ENCODE measurements at places on chromosomes 12 and 14. TPM values are rescaled to one million over a fixed set of nuclear protein-coding genes. Genes with fewer than 3 reads are reported as not detected.

Gene CDH24
- total RNA-seq = 1.00 TPM

Gene SCYL2
- 26.7 TPM for total RNA-seq

Gene BATF
- 171 TPM for total RNA-seq

Gene TPPP2
- not detected for total RNA-seq

Gene SLC35E3
- 4.1 TPM for total RNA-seq

Gene ADAM21
- total RNA-seq = 0.15 TPM

Gene GYS2
- not detected for total RNA-seq

- H3K27ac ChIP-seq = peak overlapping the region; percentile 87
- peak; percentile 87 for DNase-seq
- H3K27me3 ChIP-seq = no peaks in the 10 kb centered on the region
- H3K4me3 ChIP-seq = peak overlapping the region; percentile 40
- no peaks in the 10 kb centered on the region for H3K36me3 ChIP-seq
Observed at GRCh38 chr14:65302571-65303189, 109.8 kb upstream of the FUT8 start.

GRCh38 chr12:46179693-46180452, 89.0 kb downstream of the SLC38A1 start:
- DNase-seq = no peak
- H3K27ac ChIP-seq = no peak overlapping the region
- H3K4me1 ChIP-seq = peaks cover 34% of the 10 kb centered on the region
- H3K4me3 ChIP-seq = no peak overlapping the region

DNA sequence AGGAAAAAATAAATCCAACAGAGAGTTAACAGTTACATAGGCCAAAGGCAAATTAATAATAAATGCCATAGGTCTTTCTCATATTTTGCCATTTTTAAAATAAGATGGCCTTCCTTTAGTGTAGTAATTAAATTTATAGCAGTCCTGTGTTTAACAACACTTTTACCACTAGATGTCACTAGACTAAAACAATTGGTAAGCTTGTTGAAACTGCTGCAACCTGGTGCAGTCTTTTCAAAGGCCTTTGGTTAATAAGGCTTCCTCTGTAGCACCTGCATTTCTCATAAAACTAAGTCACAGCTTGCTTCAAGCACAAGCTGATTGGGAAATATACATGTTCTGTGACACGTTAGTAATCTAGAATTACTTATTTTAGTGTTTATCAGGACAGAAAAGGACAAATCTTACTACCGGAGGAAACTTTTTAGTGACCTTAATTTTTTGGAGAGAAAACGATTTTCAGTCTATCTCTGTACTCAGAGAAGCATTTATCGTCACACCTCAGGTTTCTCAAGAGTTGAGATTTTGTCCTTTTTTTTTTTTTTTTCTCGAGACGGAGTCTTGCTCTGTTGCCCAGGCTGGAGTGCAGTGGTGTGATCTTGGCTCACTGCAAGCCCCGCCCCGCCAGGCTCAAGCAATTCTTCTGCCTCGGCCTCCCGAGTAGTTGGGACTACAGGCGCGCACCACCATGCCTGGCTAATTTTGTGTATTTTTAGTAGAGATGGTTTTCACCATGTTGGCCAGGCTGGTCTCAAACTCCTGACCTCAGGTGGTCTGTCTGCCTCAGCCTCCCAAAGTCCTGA, 20.0 kb downstream of the BORCS5 start:
- no peaks in the 10 kb centered on the region for H3K27me3 ChIP-seq
- H3K27ac ChIP-seq = peak overlapping the region; percentile 70
- peaks cover 27% of the 10 kb centered on the region for H3K36me3 ChIP-seq
- DNase-seq = no peak

DNA sequence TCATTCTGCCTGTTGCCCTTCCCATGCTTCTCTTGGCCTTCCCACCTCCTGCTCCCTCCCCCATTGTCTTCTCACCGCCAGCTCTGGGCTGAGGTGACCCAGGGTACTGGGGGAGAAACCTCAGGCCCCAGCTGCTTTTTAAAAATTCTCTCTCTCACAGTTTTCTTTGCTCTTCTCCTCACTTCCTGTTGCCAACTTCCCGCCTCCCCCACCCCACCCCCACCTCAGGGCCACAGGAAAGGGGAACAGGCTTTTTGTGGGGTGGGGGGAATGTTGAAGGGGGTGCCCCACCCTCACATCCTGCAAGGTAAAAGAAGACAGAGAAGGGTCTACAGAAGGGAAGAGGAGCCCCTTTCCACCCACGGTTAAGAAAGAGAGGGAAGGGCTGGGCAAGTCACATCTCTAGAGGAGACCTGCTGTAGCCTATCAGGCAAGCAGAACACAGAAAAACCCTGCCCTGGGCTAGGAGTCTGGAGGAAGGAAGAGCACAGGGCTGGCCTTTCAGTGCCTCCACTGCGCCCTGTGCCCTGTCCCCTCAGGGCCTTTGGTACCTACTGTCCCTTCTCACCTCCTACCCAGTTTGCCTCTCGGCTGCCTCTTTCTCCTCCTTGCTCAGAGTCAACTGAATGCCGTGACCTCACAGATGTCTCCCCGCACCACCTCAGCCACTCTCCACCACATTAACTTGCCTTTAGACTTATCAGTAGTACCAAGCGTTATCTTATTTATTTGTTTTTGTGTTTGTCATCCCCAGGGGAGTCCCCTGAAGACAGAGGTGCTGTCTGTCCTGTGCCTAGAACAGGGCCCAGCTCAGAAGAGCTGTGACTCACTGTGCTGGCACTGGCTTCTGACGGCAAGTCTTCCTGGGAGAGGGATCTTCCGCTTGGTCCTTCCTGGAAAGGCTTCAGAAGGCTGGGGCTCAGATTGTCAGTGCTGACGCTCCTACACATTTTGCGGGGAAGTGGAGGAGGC, 1.7 kb downstream of the ARHGAP9 start:
- peak overlapping the region; percentile 99 for H3K27ac ChIP-seq
- H3K4me3 ChIP-seq = peak overlapping the region; percentile 87
- no peaks in the 10 kb centered on the region for H3K27me3 ChIP-seq
- H3K36me3 ChIP-seq = peaks cover 49% of the 10 kb centered on the region

DNA sequence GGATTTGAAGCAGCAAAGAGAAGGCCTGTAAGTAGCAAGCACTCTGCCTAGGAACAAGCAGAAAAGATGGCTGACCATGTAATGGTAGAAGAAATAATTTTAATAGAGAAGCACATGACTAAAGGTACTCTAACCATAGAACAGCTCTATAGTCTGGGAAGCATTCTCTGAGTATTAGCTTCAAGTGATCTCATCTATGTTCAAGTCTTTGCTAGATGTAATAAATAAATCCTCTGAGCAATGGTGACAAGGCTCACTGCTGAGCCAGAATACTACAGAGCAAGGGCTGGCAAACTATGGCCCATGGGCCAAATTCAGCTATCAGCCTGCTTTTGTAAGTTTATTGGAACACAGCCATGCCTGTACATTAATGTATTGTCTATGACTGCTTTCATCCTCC, 84.8 kb downstream of the PEBP1 start:
- no peak overlapping the region for H3K27ac ChIP-seq
- no peak overlapping the region for H3K4me3 ChIP-seq
- H3K36me3 ChIP-seq = peaks cover 5% of the 10 kb centered on the region
- no peak for DNase-seq
- H3K4me1 ChIP-seq = no peaks in the 10 kb centered on the region

DNA sequence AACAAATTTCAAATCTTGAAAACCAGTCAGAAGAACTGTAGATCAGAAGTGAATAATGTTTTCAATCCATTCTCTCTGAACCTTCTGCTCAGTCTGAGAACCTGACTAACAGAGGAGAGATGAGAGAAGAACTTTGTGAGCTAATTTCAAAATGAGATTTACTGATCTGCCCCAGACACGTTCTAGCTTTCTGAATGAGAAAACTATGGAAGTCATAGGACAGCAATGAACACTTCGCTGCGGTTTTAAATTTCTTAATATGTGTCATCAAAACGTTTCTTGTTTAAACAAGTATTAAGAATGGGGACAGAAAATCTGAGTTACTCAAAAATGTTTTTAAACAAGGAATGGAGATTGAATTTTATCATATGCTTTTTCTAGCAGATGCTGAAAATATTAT, 66.6 kb upstream of the FAR2 start:
- no peak for DNase-seq
- H3K27ac ChIP-seq = peak overlapping the region; percentile 40
- peaks cover 25% of the 10 kb centered on the region for H3K27me3 ChIP-seq
- peaks cover 16% of the 10 kb centered on the region for H3K4me1 ChIP-seq
- H3K4me3 ChIP-seq = no peak overlapping the region
- no peaks in the 10 kb centered on the region for H3K36me3 ChIP-seq

DNA sequence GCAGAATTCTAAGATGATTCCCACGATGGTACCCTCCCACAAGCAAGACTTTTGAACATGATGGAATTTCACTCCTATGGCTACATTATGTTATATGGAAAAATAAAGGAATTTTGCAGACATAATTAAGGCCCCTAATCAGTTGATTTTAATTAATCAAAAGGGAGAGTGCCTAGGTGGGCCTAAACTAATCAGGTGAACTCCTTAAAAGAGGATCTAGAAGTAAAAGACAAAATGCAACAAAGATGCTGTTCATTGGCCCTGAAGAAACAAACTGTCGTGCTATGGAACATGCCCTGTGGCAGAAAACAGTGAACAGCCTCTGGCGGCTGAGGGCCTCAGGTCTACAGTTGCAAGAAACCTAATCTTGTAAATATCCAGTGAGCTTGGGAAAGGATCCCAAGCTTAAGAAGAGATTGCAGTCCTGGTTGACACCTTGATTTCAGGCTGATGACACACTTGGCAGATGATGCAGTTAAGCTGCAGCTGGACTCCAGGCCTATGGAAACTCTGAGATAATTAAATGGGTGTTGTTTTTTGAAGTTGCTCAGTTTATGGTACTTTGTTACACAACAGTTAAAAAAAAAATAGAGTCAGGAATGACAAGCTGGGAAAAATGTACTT, 13.8 kb downstream of the TMCC3 start:
- H3K27me3 ChIP-seq = peaks cover 19% of the 10 kb centered on the region
- peaks cover 13% of the 10 kb centered on the region for H3K4me1 ChIP-seq
- no peaks in the 10 kb centered on the region for H3K36me3 ChIP-seq

- peak within 1 kb of the TSS; percentile 99 for H3K27ac ChIP-seq
- peak; percentile 71 for DNase-seq
- no peaks in the 10 kb centered on the region for H3K27me3 ChIP-seq
- peaks cover 21% of the 10 kb centered on the region for H3K4me1 ChIP-seq
- peaks cover 39% of the 10 kb centered on the region for H3K36me3 ChIP-seq
Observed at GRCh38 chr12:121803861-121804416, at the start of gene SETD1B. TSS of gene SETD1B (plus strand) at chr12:121804009. CDS start at chr12:121804738, 729 bp downstream.

Data from activated CD4-positive, alpha-beta memory T cell treated with anti-CD3 and anti-CD28 coated beads for 36 hours (primary cell).